Activated T-helper 1 cell treated with anti-CD3 and anti-CD28 coated beads, Interleukin-12 subunit alpha, Interleukin-12 subunit beta, Interleukin-2, Interleukin-4 antibody, amounts not matched to agents 30 ng/mL and 10 ng/mL and 1 ng/mL, durations not matched to agents 14 hours and 24 hours and 36 hours (primary cell): ENCODE measurements at places on chromosomes 6 and 20.

DNA sequence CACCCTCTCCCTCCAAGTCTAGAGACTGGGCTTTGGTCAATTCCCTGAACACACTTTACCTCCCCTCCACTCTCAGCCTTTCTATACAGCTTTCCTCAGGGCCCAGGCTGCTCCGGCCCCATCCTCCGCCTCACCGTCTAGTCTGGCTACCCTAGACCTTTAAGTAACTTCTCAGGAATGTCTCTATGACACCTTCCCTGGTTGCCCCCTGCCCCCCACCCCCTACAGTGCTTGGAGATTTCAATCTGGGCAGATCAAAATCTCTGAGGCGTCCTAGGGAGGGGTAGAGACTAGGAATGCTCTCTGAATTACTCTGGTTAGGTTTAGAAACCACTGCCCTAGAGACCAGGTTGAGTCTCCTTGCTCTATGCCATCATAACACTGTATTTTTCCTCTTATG is 6.1 kb downstream of the UBE2J1 start:
- no peak overlapping the region for H3K4me3 ChIP-seq
- H3K27ac ChIP-seq: no peak overlapping the region
- peaks cover 20% of the 10 kb centered on the region for H3K36me3 ChIP-seq
- H3K4me1 ChIP-seq: peaks cover 50% of the 10 kb centered on the region
- DNase-seq: no peak
- no peaks in the 10 kb centered on the region for H3K27me3 ChIP-seq

GRCh38 chr6:34229877-34230276 is 6.8 kb upstream of the HMGA1 start:
- no peaks in the 10 kb centered on the region for H3K36me3 ChIP-seq
- peaks cover under 1% of the 10 kb centered on the region for H3K27me3 ChIP-seq
- no peak overlapping the region for H3K4me3 ChIP-seq
- H3K27ac ChIP-seq: no peak overlapping the region
- DNase-seq: no peak

- no peak overlapping the region for H3K4me3 ChIP-seq
- peak; percentile 21 for DNase-seq
- no peak overlapping the region for H3K27ac ChIP-seq
- H3K27me3 ChIP-seq: peaks cover 26% of the 10 kb centered on the region
- no peaks in the 10 kb centered on the region for H3K4me1 ChIP-seq
Measured at GRCh38 chr6:129774697-129775447, 64.9 kb upstream of the ARHGAP18 start.

DNA sequence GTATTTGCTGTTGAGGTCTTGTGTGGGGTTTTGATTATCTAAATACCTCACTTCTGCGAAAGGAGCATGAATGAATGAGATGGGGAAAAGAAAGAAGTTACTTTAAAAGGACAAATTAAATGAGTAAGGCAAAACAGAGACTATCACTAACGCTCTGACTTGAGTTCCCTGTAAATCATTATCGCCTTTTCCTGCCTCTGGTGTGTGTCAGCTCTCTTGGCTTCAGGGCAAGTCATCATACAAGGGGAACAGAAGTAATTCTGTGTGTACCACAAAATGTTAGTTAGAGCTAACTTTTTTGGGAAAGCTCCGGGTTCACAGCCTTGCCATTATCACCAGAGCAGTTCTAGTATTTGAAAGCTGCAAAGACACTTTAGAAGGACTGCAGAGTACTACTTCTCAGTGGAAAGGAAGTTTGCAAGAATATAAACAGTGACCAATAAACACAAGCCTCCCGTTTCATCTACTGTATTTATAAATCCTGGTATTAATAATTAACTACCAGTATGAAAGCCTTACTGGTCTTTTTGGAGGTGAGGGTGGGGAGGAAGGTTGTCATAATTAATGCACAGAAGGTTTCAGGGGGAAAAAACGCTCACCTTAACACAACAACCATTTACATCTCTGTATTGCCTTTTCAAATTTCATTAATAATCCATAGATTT is 1.2 kb downstream of the DZANK1 start:
- peaks cover 31% of the 10 kb centered on the region for H3K4me1 ChIP-seq
- H3K27ac ChIP-seq: no peak overlapping the region
- DNase-seq: no peak
- H3K4me3 ChIP-seq: peak overlapping the region; percentile 99
- H3K27me3 ChIP-seq: no peaks in the 10 kb centered on the region
- H3K36me3 ChIP-seq: peaks cover 5% of the 10 kb centered on the region

DNA sequence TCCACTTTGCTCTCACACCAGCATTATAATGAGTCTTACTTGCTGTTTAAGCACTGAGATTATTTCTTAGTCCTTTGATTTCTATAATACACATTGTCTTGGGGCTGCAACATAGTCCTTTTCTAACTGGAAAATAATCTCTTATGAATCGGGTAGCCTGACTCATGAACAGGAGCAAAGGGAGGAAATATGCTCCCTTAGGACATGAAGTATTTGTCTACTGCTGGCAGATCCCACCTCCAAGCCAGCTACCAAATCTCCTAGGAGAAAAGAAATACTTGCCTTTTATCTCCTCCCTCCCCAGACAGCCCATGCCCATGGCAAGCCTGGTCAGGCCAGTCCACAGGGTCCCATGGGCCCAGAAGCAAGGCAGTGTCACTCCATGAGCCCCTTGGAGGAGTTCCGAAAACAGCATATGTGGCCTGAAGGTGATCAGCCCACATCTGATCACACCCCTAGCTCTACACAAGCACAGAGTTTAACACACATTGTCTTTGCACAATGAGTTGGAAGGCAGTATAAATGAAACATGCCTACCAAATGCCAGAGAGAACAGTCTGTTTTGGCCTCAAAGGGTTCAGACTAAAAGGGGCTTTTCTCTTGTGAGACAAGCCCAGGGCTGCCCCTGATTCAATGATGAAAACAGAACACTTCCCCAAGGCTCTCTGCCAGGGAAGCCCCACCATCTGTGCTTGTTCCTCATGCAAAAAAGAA is 37.1 kb upstream of the SLC4A11 start:
- no peaks in the 10 kb centered on the region for H3K36me3 ChIP-seq
- DNase-seq: no peak
- H3K27me3 ChIP-seq: no peaks in the 10 kb centered on the region
- no peak overlapping the region for H3K4me3 ChIP-seq

DNA sequence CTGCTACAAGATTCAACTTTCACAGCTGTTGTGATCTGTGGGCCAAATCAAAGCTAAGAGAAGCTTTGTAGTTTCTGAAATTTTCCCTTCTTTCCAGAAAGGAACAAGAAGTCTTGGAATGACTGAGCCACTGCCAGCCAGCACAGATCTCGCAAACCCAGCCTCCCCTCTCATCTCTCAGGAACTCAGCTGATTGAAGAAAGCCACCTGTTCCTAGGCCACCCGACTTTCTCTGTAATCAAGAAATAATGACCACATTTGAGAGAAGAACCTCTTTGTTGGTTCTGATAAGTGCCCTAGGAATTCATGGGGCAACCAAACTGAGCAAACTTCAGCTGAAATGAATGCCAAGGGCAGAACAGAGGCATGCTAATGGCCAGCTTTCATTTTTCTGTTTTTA is 61.7 kb downstream of the HDGFL1 start:
- no peak overlapping the region for H3K4me3 ChIP-seq
- no peaks in the 10 kb centered on the region for H3K27me3 ChIP-seq
- H3K4me1 ChIP-seq: no peaks in the 10 kb centered on the region
- no peak overlapping the region for H3K27ac ChIP-seq
- no peak for DNase-seq

DNA sequence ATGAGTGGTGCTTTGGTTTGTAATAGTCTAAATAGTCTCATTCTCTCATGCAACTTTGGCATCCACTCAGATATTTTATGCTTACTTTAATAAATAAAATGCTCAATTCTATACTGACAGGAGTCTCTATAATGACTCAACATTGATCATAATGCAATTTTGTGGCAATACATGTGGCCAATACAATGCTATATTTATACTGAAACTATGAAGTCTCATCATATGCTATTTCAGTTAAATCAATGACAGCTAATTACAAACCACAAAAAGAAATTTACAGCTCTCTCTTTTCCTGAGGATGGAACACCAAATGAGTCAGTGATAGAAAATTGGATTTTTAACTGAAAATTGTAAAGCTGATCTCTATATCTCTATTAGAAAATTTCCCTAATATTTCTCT is 77.1 kb downstream of the WASF1 start:
- no peaks in the 10 kb centered on the region for H3K4me1 ChIP-seq
- H3K27me3 ChIP-seq: peaks cover 2% of the 10 kb centered on the region
- no peaks in the 10 kb centered on the region for H3K36me3 ChIP-seq
- no peak overlapping the region for H3K27ac ChIP-seq

DNA sequence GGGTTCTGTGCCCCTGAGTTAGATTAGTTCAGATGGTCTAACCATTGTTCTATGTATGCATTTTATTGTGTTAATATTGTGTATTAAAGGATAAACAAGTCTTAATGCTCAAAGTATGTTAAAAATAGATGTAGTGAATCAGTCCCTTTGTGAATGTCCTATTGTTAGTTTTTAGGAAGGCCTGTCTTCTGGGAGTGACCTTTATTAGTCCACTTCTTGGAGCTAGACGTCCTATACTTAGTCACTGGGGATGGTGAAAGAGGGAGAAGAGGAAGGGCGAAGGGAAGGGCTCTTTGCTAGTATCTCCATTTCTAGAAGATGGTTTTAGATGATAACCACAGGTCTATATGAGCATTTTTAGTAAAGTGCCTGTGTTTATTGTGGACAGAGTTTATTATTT is 12.3 kb upstream of the HMGN4 start:
- no peak overlapping the region for H3K4me3 ChIP-seq
- H3K27me3 ChIP-seq: peaks cover 3% of the 10 kb centered on the region
- peaks cover 3% of the 10 kb centered on the region for H3K36me3 ChIP-seq
- no peak overlapping the region for H3K27ac ChIP-seq
- peaks cover 28% of the 10 kb centered on the region for H3K4me1 ChIP-seq

- H3K27ac ChIP-seq: peak overlapping the region; percentile 69
- H3K27me3 ChIP-seq: no peaks in the 10 kb centered on the region
- DNase-seq: no peak
- peaks cover 76% of the 10 kb centered on the region for H3K4me1 ChIP-seq
- peak overlapping the region; percentile 94 for H3K4me3 ChIP-seq
- H3K36me3 ChIP-seq: peaks cover 45% of the 10 kb centered on the region
Measured at GRCh38 chr6:119347466-119348095, 2.0 kb downstream of the MAN1A1 start.

- H3K27me3 ChIP-seq: no peaks in the 10 kb centered on the region
- DNase-seq: no peak
- no peaks in the 10 kb centered on the region for H3K36me3 ChIP-seq
- no peak overlapping the region for H3K4me3 ChIP-seq
- no peak overlapping the region for H3K27ac ChIP-seq
Measured at GRCh38 chr20:32787168-32787567, 25.0 kb downstream of the DNMT3B start.

GRCh38 chr6:98136333-98136732 is 698.0 kb upstream of the POU3F2 start:
- no peak overlapping the region for H3K27ac ChIP-seq
- no peaks in the 10 kb centered on the region for H3K4me1 ChIP-seq
- H3K27me3 ChIP-seq: no peaks in the 10 kb centered on the region
- no peak for DNase-seq

- no peak for DNase-seq
- H3K27me3 ChIP-seq: peaks cover 2% of the 10 kb centered on the region
- no peaks in the 10 kb centered on the region for H3K36me3 ChIP-seq
Measured at GRCh38 chr20:12180107-12180661, 262.5 kb downstream of the BTBD3 start.

DNA sequence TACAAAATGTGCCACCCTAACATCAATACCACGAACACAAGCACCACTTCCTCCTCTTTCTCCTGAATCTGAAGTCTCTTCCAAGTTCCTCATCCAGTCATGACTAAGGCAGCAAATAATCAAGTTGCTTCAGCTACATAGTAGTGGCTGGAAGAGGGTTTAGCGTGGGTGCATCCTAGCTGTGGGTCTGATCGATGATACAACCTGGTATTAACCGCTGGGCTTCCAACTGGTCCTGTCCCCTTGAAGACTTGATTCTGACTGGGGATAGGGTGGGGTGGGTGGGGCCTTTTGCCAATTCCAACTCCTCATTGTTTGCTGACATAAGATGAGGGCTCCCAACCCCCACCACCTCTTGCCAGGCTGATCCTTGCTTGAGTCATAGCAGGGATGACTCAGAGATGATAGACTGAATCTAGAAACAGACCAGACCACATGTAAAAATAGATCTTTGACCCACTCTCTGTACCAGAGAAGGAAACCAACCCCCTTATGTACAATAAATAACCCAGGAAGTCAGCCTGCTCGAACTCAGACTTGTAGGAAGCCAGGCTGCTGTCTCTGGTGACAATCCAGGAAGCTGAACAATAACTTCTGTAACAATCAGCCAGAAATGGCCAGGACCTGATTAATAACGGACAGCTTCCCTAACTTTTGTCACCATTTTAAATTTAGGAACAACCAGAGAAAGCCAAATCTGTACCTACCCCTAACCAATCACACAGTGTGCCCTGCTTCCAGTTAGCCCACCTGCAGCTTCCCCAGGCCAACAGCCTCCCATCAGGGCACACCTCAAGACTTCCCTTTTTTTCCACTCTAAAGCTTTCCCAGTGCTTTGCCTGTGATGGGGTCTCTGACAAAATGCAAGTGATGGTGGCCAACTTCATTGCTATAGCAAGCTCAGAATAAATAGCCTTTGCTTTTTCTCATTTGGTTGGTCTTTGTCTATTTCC is 68.9 kb upstream of the FAM184A start:
- no peaks in the 10 kb centered on the region for H3K27me3 ChIP-seq
- H3K4me1 ChIP-seq: peaks cover 62% of the 10 kb centered on the region
- H3K27ac ChIP-seq: peak overlapping the region; percentile 77
- H3K4me3 ChIP-seq: no peak overlapping the region

- no peak overlapping the region for H3K4me3 ChIP-seq
- no peak for DNase-seq
- H3K27ac ChIP-seq: no peak overlapping the region
- H3K36me3 ChIP-seq: no peaks in the 10 kb centered on the region
- H3K4me1 ChIP-seq: no peaks in the 10 kb centered on the region
Measured at GRCh38 chr6:79384845-79385244, 150.4 kb upstream of the HMGN3 start.

DNA sequence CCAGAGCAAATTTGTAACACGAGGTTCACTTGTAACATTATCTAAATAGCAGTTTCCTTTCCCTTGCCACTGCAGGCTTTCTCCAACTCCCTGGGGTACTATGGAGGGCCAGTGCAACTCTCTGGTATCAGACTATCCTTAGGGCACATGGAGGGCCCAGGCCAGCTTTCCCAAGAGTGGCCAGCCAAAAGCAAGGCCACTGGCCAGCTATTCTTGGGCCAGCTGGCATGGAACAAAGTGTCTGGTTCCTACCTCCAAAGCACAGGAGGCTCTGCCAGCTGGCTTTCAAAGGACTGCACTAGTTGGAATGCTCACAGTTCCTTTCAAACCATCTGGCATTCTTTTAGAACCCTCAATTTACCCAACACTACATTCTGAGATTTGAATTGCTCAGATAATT is 8.7 kb downstream of the RNF24 start:
- H3K27me3 ChIP-seq: no peaks in the 10 kb centered on the region
- peaks cover 51% of the 10 kb centered on the region for H3K4me1 ChIP-seq
- DNase-seq: no peak
- H3K27ac ChIP-seq: no peak overlapping the region
- H3K4me3 ChIP-seq: no peak overlapping the region

GRCh38 chr6:91926827-91927226 is 1340.0 kb upstream of the MAP3K7 start:
- H3K27me3 ChIP-seq: no peaks in the 10 kb centered on the region
- DNase-seq: no peak
- no peak overlapping the region for H3K27ac ChIP-seq
- no peaks in the 10 kb centered on the region for H3K4me1 ChIP-seq

- no peaks in the 10 kb centered on the region for H3K27me3 ChIP-seq
- no peak for DNase-seq
- H3K36me3 ChIP-seq: peaks cover 18% of the 10 kb centered on the region
- H3K27ac ChIP-seq: no peak overlapping the region
- H3K4me3 ChIP-seq: no peak overlapping the region
- H3K4me1 ChIP-seq: no peaks in the 10 kb centered on the region
Measured at GRCh38 chr20:53445321-53445731, 148.3 kb downstream of the ZNF217 start.
